Calu3 (cell line): ENCODE measurements at places on chromosomes 11 and 22. TPM values are rescaled to one million over a fixed set of nuclear protein-coding genes. Genes with fewer than 3 reads are reported as not detected.

DNA sequence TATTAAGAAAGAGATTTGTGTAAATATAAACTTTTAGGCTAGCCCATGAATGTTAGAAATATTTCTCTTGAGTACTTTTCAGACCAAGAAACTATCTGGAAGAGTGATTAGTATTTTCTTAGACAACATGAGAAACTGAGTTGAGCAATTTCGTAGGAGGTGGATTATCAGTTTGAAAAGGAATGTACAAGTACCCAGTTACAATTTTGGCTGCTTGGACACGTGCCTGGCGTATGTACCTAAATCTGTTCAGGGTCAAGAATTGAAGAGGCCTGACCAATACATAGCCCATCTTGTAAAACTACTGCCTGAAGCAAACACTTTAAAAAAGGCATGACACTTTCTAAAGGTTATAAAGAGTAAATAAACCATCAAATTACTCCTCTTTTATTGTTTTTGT lies 71.1 kb downstream of the CCDC73 start:
- peaks cover 8% of the 10 kb centered on the region for H3K4me1 ChIP-seq
- DNase-seq, result no peak
- H3K4me3 ChIP-seq, result no peak overlapping the region
- H3K36me3 ChIP-seq, result no peaks in the 10 kb centered on the region
- H3K27ac ChIP-seq, result no peak overlapping the region
- H3K27me3 ChIP-seq, result no peaks in the 10 kb centered on the region

DNA sequence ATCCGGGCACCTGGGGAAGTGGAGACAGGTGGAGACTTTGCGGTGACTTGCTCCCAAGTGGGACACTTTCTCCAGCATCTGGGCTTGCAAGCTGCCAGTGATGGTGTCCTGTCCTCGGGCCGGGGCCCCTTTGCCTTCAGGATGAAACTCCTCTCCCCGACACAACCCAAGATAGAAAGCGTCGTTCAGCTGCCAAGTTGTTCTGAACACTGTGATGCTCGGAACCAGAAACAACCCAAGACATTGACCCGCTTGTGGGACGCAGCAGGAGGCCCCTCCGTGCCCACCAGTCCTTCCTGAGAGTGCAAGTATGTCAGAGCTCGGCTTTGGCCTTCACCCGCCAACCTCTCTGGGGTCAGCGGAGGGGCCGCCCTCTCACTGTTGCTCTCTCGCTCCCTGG lies 31.3 kb downstream of the LINC01488 start:
- H3K4me3 ChIP-seq, result no peak overlapping the region
- no peak for DNase-seq
- H3K36me3 ChIP-seq, result peaks cover 4% of the 10 kb centered on the region
- no peak overlapping the region for H3K27ac ChIP-seq

- no peaks in the 10 kb centered on the region for H3K4me1 ChIP-seq
- no peak for DNase-seq
- H3K4me3 ChIP-seq, result no peak overlapping the region
- no peaks in the 10 kb centered on the region for H3K27me3 ChIP-seq
- no peak overlapping the region for H3K27ac ChIP-seq
Measured at GRCh38 chr11:85590848-85591483, 36.2 kb downstream of the DLG2 start.

The SCARF2 gene
- total RNA-seq, result 0.68 and 0.81 TPM in 2 replicates

DNA sequence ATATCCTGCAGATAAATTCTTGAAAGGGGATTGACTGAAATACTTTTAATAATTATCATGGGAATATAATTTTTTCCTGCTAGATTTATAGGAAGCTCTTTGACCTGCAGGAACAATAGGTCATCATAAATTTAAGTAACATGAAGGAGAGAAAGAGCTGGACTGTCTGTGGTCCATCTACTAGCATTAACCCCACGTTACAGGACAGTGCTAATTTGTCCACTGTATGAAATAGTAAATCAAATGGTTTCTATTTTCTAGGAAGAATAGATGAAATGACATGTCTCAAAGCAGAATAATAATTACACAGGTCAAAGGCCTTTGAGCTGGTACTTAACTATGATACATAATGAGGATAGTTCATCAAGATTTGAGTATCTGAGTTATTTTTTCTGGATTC lies 825.4 kb upstream of the CNTN5 start:
- H3K4me3 ChIP-seq, result no peak overlapping the region
- DNase-seq, result no peak
- H3K27ac ChIP-seq, result no peak overlapping the region
- H3K27me3 ChIP-seq, result no peaks in the 10 kb centered on the region
- H3K36me3 ChIP-seq, result no peaks in the 10 kb centered on the region

The MIF gene
- total RNA-seq, result 669 and 679 TPM in 2 replicates

The OR52I2 gene
- total RNA-seq, result not detected in 2 replicates
